Right cardiac atrium (tissue), 5 donors: ENCODE measurements at places on chromosomes 2 and 18.
A peak's percentile ranks its signal among the peaks of the same experiment; 100 is the strongest.

DNA sequence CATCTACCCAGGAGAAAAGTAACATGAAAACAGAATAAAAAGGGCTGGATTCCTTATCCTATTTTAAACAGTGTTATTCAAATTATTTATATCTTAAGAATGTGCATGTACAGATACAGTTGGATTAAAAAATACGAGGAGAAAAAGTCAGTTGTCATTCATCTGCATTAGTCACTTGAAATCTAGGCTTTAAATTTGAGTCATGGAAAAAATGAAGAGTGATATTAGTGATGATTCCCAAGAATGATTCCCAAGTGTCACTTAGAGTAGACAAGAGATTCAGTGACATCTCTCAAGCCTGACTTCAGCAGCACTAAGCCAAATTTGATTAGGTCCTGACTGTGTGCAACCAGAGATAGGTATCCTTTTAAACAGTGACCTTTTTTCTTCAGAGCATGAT lies 394.2 kb downstream of the IRS1 start:
- DNase-seq: no peak

DNA sequence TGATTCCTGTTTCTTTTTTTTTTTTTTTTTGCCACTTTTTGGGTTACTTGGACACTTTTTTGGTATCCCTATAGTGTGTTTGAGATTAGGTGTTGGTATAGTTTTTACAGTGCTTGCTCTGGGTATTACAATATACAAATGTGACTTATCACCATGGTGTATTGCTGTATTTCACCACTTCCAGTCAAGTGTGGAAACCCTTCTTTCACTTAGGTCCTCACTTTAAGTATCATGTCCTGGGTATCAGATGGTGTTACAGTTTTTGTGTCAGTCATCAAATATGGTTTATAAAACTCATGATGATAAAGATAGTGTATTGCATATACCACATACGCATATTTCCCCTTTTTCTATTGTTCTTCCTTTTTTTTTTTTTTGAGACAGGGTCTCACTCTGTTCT lies 1.8 kb downstream of the ATP9B start:
- DNase-seq: no peak

GRCh38 chr18:11051462-11051861 lies 97.9 kb downstream of the PIEZO2 start:
- DNase-seq: no peak

- no peak for DNase-seq
Measured at GRCh38 chr2:192398236-192398635, 203.5 kb upstream of the TMEFF2 start.

GRCh38 chr2:240045098-240045497 lies 8.2 kb downstream of the OR6B3 start:
- DNase-seq: no peak

DNA sequence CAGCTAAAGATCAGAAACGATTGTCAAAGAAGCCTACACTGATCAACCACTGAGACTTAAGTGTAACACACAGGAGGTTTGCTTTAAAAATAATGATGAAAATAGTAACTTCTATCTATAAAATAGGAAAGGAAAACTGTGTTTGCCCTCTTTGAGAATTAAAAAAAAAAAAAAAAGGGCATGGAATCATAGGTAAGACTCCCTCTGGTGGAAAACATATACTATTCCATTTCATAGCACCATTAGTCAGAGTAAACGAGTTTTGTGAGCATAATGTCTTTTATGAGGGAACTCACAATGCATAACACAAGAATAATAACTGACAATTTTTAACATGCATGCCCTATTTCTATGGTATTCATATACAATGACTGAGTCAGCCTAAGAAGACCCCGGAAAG lies 36.3 kb downstream of the SLC35F5 start:
- no peak for DNase-seq

DNA sequence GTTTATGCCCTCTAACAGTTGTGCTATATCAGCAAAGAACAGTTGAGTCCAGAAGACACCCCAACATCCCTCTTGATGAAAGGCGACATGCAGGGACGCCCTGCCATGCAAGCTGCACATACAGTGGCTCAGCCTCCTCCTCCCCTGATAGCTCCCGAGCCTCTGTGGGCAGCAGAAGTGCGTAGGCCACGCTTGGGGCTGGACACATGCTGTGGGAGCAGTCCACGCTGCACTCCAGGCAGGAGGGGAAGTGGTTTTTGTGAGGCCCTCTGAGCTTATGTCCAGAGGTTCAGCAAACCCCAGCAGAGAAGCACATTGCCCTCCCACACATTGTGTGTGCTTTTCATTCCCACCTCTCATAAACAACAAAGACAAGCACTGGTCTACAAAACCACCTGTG lies 162.1 kb downstream of the SEPTIN10 start:
- no peak for DNase-seq

DNA sequence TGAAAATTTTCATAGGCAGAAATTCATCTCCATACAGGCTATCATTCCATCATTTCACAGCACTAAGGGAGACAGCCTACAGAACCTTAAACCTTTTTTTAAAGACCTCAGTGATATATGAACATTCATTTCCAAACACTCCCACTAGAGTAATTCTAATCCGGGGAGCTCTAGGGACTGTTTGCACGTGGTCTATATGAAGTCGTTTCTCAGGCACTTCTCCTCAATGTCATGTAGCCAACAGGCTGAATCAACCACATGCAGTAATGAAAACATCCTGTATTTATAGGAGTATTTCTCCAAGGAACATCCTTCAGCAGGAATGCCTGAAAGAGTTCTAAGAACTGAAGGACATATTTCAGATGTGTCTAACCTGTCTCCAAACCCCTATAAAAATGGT lies 97.3 kb upstream of the CREB1 start:
- DNase-seq: no peak

GRCh38 chr18:60090170-60090569 lies 190.4 kb downstream of the PMAIP1 start:
- peak; percentile 6 for DNase-seq

- no peak for DNase-seq
Measured at GRCh38 chr2:33207151-33207740, 260.5 kb downstream of the LTBP1 start.

- DNase-seq: no peak
Measured at GRCh38 chr2:20479835-20480234, 33.0 kb downstream of the RHOB start.

- DNase-seq: no peak
Measured at GRCh38 chr2:12918138-12918834, 201.6 kb downstream of the TRIB2 start.

GRCh38 chr2:33432871-33433270 lies 43.6 kb upstream of the RASGRP3 start:
- DNase-seq: no peak

DNA sequence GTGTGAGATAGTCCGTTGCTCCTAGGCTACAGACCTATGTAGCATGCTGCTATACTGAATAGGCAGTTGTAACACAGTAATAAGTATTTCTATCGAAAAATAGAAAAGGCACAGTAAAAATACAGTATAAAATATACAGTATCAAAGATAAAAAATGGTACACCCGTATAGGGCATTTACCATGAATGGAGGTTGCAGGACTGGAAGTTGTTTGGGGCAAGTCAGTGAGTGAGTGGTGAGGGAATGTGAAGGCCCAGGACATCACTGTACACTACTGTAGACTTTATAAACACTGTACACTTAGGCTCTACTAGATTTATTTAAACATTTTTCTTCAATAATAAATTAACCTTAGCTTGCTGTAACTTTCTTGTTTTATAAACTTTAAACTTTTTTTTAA lies 3.5 kb downstream of the MAP3K20 start:
- DNase-seq: no peak

GRCh38 chr2:181924336-181924735 lies 32.8 kb downstream of the ITPRID2 start:
- no peak for DNase-seq

GRCh38 chr2:200534572-200534971 lies 8.6 kb downstream of the SGO2 start:
- no peak for DNase-seq

- DNase-seq: no peak
Measured at GRCh38 chr2:100397976-100398375, 19.5 kb downstream of the CHST10 start.
